ENCODE measurements at places on chromosomes 11 and 22.

DNA sequence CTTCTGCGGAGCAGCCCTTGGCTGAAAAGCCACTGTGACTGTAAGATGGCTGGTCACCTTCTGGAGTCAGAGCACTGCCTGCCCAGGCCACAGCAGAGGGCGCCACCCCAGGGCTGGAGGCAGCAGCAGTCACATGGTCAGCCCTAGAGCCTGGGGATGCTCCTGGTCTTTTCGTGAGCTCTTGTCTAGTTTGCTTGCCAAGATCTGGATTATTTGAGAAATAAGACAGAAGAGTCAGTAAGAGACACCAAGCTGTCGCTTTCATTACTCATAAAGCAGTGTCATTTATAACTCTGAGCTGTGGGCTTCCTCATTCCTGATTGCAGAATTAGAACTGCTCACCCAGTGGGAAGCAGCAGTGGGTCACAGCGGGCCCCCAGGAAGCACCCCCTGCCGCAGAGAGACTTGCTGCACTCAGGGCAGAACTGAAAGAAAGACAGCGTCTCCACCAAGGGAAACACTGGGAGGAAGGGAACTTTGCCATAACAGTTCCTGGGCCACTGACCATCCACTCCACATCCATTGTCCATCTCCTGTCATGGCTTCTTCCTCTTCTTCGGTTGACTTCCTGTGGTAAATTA lies 56.7 kb downstream of the PPP6R2 start:
- peak; percentile 61 for DNase-seq

DNA sequence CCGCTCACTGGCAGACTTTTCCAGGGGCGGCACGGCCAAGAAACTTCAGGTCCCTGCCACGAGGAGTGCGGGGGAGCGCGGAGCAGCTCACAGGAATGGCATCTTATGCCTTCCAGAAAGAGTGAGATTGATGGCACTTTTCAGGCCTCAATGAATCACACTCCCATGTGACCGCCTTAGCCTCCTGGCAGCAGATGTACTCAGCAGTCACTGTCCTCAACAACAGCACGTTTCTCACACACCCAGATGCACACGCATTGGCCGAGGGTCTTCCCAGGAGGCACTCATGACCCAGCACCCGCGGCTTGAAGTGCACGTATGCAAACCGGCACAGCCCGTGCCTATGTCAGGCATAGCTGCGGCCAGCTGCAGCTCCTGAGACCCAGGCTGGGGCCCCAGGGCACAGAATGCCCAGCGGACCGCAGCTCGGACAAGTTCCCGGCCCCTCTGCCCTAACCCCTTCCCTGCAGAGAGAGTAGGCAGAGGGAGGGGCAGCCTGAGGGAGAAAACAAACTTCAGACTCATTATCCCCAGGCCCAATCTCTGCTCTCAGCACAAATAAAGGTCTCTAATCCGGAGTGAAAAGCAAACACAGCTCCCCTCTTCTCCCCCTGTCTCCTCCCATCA lies 48.3 kb downstream of the RPUSD4 start:
- DNase-seq, result peak; percentile 61

DNA sequence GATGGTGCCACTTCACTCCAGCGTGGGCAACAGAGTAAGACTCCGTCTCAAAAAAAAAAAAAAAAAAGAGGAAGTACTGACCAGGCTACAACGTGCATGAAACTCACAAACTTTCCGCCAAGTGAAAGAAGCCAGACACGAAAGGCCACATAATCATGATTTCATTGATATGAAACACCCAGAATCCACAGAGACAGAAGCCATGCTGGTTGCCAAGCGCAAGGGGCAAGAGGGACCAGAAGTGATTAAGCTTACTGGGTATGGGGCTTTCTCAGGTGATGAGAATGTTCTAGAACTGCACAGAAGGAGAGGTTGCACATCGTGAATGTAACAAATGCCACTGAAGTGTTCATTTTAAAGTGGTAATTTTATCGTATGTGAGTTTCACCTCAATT lies 60.9 kb downstream of the CELSR1 start:
- DNase-seq, result no peak

- no peak for DNase-seq
These were observed 837.8 kb downstream of the TBC1D22A start for GRCh38 chr22:47600281-47600680.
